ENCODE measurements at places on chromosomes 4 and X.

- no peak for DNase-seq
Measured at GRCh38 chr4:55162396-55162795, 37.0 kb upstream of the KDR start.

GRCh38 chr4:185718578-185719499, 93.2 kb downstream of the SORBS2 start:
- no peak for DNase-seq

GRCh38 chr4:125663896-125664767, 349.4 kb downstream of the FAT4 start:
- no peak for DNase-seq

DNA sequence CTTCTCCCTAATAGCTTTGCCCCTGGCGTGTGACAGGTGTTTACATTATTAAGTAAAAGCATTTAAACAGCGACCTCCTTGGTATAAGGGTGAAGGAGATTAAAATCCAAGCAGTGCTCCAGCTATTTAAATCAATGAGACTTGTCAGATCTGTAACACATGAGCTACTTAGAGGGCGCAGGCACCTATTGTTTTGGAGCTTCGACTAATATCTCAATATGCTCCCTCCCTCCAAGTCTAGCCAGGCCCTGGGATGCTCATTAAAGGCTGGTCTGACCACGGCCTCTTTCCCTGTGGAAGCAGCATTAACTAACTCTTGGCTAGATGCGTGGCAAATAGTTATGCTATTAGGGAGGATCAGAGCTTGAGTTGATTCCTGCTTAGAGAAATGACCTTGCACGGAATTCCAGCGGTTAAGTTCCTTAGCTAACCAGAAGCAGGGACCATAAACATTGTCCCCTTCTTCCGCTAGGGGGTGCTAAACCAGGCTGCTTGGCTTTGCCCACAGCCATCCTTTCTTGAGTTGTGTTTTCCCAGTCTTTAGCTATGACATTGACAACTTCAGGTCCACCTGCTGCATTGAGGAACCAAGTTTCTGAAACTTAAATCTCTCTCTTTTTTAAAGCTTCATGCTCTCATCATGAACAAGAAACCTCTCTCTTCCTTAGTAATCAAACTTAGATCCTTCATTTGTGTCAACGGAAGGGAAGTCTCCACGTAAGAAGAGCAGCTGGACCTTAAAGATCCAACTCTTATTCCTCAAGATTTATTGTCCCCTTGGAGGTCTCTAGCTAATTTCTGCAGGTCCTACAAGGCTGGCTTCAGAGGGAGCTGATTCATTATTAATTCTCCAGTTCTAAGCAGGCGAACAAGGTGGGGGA, 80.7 kb upstream of the IGFBP7 start:
- DNase-seq: no peak

DNA sequence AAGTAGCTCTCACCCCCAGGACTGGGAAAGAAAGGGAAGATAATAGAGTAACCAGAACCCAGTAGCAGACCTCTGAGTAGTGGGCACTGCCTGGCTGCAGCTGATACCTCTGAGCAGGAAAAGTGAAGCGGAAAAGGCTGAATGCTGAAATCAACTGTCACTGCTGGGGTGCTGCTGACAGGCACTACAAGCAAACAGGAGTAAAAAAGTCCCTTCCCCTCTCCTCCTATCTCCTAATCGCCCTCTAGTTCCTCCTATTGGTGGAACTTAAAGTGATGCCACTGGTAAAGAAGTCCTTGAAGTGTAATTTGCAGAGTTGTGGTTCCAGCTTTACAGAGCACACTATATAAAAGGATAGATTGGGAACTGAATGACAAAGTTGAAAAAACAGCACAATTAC, 32.8 kb upstream of the GLRB start:
- DNase-seq: no peak

DNA sequence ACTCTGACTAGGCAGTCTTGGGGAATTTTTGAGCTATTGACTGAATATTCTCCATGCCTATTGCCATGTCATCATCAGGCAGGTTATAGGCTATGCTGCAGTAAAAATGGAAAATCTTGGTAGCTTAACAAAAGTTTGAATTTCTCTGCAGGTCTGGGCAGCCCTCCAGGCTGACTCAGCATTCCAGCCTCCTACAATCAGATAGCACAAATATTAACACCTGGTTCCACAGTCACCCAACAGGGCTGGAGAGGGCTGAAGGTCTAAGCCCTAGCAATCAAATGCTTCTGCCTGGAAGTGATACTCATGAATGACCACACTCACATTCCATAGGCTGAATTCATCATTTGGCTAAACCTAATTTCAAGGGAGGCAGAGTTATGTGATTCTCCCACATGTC, 9.6 kb upstream of the PPP3CA start:
- DNase-seq: no peak

DNA sequence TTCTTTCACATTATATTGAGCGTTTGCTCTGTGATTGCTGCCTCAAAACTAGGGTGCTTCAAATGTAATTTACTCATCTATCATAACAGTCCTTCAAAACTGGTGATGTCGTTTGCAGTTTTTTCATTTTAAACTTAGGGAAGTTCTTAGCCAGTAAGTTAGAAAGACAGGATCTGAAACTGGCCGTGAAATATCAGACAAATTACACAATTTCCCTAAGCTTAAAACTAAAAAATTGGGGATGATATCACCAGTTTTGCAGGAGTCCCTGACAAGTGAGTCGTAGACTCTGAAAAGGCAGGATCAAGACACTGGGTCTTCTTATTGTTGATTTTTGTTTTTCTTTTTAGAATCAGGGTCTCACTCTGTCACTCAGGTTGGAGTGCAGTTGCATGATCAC, 44.8 kb downstream of the MOB1B start:
- no peak for DNase-seq

DNA sequence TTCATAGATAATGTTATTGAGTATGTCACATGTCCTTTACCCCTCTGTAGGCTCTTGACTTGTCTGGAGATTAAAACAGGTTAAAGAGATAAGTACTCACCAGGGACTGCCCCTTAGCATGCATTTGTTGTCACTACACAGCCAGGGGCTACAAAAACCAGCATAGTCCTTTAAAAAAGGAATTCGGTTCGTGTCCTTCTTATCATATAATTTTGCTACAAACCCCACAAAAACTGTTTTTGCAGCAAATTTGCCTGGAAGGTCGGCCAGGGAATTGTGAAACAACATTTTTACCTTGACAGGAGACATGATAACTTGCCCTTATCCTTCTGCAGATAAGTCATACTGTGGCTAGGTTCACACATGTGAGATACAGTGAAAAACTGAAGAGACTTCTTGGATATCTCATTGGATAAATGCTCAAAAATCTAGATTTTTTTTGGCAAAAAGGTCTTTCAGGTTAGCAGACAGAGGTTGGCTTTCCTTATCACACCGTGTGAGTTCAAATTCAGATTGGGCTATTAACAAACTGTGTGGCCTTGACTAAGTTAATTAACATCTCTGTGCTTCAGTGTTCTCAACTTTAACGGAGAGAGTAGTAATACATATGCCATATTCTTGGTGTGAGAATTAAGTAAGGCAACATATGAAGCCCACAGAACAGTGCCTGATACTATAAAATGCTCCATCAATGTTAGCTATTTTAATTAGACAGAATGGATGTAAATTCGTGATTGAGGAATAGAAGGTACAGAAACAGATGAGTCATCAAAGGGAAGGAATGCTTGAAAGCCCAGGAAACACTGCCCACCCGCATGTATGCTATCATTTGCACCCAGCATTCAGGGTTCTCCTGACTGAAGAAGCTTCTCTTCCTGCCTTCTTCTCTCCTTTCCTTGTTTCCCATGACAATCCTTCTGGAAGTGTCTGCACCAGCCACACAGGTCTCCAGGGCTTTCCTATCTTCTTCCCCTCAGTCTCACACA, 30.0 kb downstream of the FAM9C start:
- no peak for DNase-seq

DNA sequence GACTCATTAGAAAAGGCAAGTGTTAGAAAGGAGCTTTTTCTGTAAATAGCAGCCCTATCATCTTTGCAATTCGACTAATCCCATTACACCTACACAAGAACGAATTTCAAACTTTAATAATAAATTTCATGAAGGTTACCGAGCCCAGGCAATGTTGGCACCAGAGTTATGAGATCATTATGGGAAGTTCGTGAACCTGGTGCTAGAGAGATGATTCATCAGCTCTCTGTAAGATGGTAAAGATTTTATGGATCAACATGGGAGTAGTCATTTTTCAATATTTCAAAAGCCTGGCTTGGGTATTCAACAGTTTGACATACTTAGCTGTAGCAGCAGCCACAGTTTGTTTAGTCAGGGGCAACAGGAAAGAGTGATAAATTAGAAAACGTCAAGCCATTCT, 35.8 kb downstream of the AMELX start:
- DNase-seq: no peak

GRCh38 chr4:99201690-99202089, 17.4 kb downstream of the ADH6 start:
- no peak for DNase-seq

DNA sequence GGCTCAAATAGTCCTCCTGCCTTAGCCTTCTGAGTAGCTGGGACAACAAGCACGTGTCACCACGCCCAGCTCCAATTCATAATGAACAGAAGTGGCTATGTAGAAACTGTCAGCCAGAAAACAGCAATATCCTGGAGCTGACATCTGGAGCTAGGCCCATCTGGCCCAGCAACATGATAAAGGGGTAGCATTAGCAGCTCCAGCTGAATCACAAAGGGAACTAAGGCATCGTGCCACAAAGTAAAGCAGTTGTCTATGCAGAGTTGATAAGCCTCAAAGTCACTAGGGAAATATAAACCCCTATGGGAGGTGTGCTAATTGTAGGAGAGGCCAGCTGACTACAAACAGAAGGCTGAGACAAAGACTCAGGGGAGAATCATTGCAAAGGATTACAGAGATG, 270.5 kb upstream of the GPC4 start:
- no peak for DNase-seq

DNA sequence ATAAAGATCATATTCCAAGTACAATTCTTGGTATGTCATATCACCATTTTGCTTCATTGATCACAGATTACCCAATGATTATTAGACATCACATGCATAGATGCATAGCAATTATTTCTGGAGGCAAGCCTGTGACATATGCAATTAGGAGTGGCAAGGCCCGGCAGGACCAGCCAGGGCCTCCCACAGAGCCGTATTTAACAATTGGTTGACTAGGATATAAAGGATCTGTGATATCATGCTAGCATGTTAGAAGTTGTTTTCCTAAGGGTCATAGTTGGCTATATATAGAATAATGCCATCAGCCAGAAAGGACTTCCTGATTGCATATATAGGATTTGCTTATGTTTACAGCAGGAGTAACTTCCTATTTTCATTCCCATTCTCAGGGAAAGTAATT, 103.5 kb upstream of the OTUD4 start:
- no peak for DNase-seq

- DNase-seq: peak; percentile 81
Measured at GRCh38 chrX:120308959-120309872, 2.0 kb downstream of the TMEM255A start.

DNA sequence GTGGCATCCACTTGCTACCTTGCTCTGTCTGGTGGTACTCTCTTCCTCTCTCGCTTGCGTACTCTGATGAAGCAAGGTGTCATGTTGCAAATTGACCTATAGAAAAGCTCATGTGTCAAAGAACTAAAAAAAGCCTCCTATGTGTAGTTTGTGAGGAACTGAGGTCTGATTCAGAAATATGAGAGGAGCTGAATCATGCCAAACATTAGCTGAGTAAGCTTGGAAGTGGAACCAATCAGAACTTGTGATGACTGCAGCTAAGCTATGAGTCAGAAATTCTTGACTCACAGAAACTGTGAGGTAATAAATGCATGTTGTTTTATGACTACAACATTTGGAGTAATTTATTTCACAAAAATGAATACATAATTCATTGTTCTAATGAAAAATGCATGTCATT, 2138.8 kb downstream of the PCDH7 start:
- no peak for DNase-seq

DNA sequence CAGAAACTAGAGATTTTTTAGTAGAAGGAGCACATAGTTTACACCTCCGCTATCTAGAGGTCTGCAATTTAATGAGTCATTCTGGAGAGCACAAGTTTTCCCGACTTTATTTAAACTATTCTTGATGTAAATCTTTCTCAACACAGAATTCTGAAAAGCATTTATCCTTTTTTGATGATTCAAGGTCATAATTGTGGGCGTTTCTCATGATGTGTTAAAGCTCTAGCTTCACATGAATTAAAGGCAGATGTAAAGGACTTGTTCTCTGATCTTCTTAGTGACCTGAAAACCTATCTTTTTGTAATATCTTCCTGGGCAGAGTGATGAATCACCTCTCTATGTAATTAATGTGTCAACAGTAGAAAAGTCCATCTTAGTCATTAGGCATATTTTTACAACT, 128.8 kb downstream of the COMMD8 start:
- no peak for DNase-seq

- DNase-seq: no peak
Measured at GRCh38 chr4:79395841-79396240, 12.2 kb downstream of the GK2 start.

- DNase-seq: peak; percentile 69
Measured at GRCh38 chrX:119067023-119067739, 5.6 kb upstream of the CT47C1 start.

DNA sequence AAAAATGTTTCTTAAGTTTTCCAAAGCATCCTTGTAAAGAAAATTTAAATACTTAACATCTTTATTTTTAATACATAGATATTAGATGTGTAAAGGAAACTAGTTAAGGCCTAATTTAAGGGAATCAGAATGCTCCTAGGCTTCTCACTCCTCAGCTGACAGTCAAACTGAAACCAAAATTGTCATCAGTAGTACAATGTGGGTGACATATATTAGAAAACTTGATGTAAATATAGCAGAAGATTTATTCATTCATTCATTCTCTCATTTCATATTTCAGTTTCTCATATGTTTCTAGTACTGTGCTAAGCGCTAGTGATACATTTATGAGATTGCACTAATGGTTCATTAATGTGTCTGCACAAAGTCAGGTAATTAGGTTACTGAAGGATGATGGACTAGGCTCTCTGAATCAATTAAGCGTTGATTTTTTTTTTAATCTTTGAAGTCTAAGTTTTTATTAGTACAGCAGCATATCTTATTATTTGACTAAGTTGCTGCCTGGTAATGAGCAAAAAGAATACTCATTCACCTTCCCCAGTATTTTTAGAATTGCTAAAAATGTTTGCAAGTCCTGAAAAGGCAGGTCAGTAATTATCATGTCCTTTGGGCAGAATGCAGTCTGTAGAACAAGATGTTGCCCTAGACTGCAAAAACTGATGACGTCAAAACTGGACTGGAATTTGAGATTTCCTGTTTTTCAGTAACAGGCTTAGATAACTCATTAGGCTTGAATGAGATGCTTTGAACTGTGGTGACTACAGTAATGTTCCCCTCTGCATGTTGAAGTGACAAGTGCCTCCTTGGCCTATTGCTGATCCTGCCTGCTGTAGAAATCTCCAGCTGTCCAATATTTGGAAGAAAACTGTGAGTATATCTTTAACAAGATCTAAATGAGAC, 128.7 kb downstream of the ARHGAP24 start:
- no peak for DNase-seq

All from ovary (tissue), 10 donors.